Activated T-cell treated with anti-CD3 and anti-CD28 coated beads, Interleukin-2, amount 50 U/mL, for 72 hours (primary cell): ENCODE measurements at places on chromosomes 6 and 20. TPM values are rescaled to one million over a fixed set of nuclear protein-coding genes. Genes with fewer than 3 reads are reported as not detected.

NFKBIL1 gene
- total RNA-seq: 36.6 TPM

CNKSR3 gene
- 0.07 TPM for total RNA-seq

ARG1 gene
- total RNA-seq: not detected

VSX1 gene
- not detected for total RNA-seq

MYB gene
- total RNA-seq: 91.4 TPM

STX11 gene
- 36.0 TPM for total RNA-seq

RAET1L gene
- not detected for total RNA-seq

ENPP4 gene
- 6.9 TPM for total RNA-seq

PCSK2 gene
- not detected for total RNA-seq

NT5DC1 gene
- 55.8 TPM for total RNA-seq

BMP2 gene
- total RNA-seq: not detected

MOCS3 gene
- total RNA-seq: 4.2 TPM

GRCh38 chr6:145749632-145750031, 14.3 kb upstream of the EPM2A start:
- DNase-seq: no peak

DNA sequence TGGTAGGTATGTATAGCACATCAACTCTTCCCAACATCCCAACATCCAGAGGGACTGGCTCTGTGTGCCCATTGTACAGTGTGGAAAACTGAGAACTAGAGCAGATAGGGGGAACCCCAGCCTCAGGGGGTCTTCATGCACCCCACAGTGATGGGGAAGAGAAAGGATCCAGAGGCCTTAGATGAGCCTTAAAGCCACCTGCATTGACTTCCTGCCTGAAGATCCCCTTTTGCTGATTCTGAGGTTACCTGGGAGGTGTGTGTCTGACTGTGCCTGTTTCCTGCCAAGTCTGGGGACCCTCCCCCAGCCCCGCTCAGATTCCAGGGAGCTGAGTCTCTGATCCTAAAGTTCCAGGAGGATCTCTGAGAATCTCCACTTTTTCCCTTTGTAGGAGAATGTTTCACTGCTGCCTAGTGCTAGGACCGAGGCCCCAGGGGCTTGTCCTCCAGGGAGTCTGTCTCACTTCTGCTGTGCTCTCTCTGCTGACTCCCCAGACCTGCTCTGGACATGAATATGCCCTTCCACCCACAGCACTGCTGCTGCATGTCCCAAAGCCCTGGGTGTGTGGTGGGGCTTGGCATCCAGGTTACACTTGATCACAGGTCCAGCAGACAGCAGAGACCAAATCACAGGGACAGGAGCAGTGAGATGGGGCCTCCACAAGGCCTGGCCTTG, 12.8 kb upstream of the PGC start:
- no peak for DNase-seq

DNA sequence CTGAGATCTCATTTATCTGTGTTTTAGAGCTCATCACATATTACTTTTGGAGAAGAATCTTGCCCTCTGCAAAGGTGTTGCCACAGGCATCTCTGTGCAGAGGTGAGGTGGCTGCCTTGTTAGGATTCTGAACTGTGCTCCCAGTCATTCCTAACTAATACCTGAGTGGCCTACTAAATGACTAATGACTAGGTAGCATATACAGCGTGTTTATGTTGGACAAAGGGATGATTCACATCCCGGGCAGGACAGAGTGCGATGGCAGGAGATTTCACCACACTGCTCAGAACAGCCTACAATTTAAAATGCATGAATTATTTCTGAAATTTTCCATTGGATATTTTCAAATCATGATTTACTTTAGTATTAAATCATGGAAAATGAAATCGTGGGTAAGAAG, 23.1 kb upstream of the CGA start:
- DNase-seq: no peak

GRCh38 chr6:154301839-154302752, 54.5 kb downstream of the IPCEF1 start:
- DNase-seq: peak; percentile 45

GRCh38 chr6:12608874-12609273, 107.7 kb upstream of the PHACTR1 start:
- no peak for DNase-seq

GRCh38 chr20:61321481-61321880, 69.4 kb downstream of the CDH4 start:
- no peak for DNase-seq

- DNase-seq: no peak
These were observed 208.8 kb downstream of the TBC1D7 start for GRCh38 chr6:13119549-13119948.

- no peak for DNase-seq
These were observed 261.5 kb downstream of the EYA4 start for GRCh38 chr6:133502441-133503335.

GRCh38 chr6:17381424-17382147, 11.8 kb upstream of the CAP2 start:
- no peak for DNase-seq

GRCh38 chr6:70956451-70957283, at the start of gene B3GAT2:
TSS of gene B3GAT2 (minus strand) at chr6:70957060. CDS start at chr6:70956429, 631 bp downstream.
- peak; percentile 3 for DNase-seq

DNA sequence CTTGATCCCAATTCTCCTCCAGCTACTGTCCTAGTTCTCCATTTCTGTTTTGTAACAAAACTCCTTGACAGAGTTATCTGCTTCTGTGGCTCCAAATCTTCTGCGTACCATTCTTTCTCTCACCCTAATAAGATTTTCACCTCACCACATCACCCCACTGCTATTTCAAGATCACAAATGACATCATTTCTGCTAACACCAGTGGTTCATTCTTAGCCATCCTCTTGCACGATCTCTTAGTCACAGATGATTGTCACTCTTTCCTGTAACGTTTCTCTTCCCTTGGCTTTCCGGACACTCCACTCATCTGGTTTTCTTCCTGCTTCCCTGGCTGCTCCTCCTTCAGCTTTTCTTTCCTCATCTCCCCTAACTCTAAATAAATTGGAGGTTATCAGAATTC, 56.8 kb upstream of the FABP7 start:
- DNase-seq: no peak

DNA sequence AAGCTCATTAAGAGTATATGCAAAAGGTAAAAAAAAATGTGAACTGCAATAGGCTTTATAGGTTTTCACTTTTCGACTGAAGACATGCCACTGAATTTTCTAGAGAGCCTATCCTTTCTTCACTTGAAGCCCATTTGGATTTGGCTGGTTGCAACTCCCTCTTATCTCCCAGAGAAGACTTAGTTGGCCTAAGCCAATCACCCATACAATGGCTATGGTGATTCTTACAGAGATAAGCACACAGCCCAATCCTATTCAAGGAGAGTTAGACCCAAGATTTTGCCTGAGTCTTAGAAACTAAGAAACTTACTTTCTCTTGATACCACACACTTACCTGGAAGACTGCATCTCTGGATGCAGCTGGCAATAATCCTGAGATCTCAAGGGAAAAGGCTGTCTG, 167.3 kb upstream of the PTCHD4 start:
- DNase-seq: no peak

GRCh38 chr6:145480024-145480423, 255.3 kb downstream of the EPM2A start:
- DNase-seq: no peak

DNA sequence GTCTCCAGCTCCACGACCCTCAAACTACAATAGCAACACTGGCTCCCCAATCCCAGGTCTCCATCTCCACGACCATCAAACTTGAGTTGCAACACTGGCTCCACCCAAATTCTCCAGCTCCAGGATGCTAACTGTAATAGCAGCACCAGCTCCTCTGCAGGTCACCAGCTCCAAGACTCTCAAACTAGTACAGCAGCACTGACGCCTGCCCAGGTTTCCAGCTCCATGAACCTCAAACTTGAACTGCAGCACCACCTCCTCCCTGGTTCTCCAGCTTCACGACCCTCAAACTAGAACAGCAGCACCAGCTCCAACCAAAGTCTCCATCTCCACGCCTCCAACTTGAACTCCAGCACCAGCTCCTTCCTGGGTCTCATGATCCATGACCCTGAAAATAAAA, 353.8 kb downstream of the PREX1 start:
- DNase-seq: no peak

- peak; percentile 100 for DNase-seq
These were observed at the start of gene OARD1 for GRCh38 chr6:41071923-41072835. TSS of gene OARD1 (minus strand) at chr6:41072356. CDS start at chr6:41071634, 722 bp downstream.

GRCh38 chr6:89242574-89243330, 25.6 kb upstream of the GABRR1 start:
- no peak for DNase-seq

GRCh38 chr6:84193114-84193708, 34.2 kb downstream of the CEP162 start:
- DNase-seq: no peak

DNA sequence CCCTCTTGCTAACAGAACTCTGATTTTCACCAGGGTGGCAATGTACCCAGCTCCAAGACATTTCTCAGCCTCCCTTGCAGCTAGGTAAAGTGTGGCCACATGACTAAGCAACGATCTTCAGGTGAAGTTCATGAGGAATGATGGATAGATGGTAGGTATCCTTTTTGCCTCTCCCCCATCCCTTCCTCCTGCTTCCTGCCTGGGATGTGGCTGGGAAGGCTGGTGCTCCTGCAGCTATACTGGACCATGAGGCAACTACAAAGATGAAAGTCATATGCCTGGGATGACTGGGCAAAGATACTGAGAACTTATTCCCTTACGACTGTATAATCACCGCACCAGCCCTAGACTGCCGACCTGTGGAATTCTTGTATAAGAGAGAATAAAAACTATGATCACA, 13.4 kb downstream of the ZNF335 start:
- no peak for DNase-seq

- no peak for DNase-seq
These were observed 120.1 kb downstream of the SYCP2 start for GRCh38 chr20:59813126-59813947.

DNA sequence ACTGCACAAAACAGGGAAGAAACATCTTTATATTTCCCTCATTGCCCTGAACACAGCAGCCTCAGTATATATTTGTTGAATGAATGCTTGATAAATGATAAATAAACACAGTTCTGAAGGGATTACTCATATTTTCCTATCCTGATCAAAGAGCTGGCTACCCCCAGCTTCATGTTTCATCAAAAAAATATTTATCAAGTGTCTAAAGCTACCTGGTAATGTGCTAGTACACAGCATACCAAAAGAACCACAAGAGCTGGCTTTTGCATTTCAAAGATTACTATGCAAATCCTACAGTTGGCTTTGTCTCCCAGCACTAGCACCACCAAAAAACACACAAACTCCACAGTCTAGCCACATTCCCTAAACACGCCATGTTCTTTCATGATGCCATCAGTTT, 130.0 kb downstream of the BTBD9 start:
- DNase-seq: no peak

DNA sequence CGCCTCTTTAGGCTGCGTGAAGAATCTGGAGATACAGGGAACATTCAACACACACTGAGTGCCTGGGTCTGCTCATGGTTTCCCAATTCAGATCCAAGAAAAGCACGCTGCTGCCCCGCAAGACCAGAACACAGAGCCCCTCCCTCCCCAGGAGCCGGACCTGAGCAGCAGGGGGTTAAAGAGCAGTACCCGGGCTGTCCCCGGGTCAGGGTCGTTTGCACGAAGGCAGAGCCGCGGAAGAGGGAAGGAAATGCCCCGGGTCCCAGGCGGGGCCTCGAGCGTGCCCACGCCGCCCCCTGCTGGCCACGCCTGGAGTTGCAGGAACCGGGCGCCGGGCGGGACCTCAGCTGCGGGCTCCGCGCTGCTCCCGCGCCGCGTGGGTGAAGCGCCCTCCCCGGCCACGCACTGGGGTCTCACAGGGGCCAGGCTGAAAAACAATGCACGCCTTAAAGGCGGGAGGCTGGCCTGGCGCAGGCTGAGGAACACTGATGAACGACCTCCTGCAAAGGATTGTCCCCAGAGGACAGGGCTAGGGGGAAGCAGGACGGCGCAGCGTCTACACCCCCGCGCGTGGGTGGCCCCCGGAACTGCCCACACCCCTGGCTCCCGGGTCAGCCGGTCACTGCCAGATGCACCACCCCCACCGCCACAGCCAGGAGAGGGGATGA, 48.9 kb downstream of the ANKRD60 start:
- peak; percentile 61 for DNase-seq

- DNase-seq: no peak
These were observed 69.2 kb downstream of the ATG5 start for GRCh38 chr6:106256201-106256968.

- DNase-seq: no peak
These were observed 123.2 kb downstream of the TAF4 start for GRCh38 chr20:61942526-61942925.

- peak; percentile 76 for DNase-seq
These were observed 93.2 kb downstream of the GMPR start for GRCh38 chr6:16331384-16332174.

GRCh38 chr6:44657206-44657819, 269.8 kb downstream of the CDC5L start:
- DNase-seq: no peak

- no peak for DNase-seq
These were observed 83.3 kb downstream of the PLCB1 start for GRCh38 chr20:8215361-8215781.

DNA sequence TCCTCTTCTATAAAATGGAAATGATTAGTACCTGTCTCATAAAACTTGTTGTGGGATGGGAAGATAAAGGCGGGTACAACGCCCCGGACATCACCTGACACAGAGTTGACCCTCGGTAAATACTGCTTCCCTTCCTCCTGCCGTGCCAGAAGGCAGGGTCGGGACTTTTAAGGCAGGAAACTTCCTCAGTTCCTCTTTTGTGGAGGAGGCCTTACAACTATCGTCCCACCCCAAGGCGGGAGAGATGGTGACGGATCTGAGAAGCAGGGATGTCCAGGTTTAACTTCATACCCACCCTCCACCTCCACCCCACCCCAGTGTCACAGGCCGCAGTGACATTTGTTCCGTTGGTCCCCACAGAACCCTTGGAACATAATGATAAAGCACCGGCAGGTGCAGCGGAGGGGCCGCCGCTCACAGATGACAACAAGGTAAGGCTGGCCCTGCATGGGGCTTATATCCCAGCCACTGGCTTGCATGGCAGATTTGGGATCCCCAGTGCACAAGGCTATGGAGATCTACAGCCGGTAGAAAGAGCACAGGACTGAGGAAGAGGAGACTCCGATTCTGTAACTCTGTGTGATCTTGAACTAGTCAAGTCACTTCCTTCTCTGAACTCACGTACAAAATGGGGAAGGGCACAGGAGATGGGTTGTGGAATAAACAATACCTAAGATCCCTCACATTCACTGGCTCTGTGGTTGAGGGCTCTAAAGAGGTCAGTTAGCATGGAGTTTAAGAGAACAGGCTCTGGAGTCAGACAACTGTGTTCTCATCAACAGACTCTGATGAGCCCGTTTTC, 764 bp downstream of the DNTTIP1 start:
- no peak for DNase-seq

GRCh38 chr20:25035921-25036320, 22.0 kb downstream of the ACSS1 start:
- no peak for DNase-seq
